Right ventricle myocardium superior (tissue), 1 donor: ENCODE measurements at places on chromosomes 2 and 18.

DNA sequence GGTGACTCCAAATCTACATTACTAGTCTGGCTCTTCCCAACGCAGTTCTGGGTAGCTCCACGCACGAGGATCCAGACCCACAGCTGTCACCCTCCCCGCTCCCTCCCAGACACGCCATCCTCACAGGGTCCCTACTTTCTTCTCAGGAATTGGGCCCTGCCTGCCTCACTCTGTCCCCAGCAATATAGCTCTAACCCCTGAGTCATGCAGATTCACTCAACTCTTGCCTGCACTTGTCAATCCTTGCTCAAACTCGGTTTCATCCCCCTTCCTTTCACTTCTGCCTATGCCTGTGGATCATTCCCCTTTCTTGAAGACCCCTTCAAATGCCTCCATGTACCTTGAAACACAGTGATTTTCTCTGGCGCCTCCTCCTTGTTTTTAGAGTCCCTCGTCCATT is 5.0 kb downstream of the ST8SIA5 start:
- DNase-seq, result no peak

DNA sequence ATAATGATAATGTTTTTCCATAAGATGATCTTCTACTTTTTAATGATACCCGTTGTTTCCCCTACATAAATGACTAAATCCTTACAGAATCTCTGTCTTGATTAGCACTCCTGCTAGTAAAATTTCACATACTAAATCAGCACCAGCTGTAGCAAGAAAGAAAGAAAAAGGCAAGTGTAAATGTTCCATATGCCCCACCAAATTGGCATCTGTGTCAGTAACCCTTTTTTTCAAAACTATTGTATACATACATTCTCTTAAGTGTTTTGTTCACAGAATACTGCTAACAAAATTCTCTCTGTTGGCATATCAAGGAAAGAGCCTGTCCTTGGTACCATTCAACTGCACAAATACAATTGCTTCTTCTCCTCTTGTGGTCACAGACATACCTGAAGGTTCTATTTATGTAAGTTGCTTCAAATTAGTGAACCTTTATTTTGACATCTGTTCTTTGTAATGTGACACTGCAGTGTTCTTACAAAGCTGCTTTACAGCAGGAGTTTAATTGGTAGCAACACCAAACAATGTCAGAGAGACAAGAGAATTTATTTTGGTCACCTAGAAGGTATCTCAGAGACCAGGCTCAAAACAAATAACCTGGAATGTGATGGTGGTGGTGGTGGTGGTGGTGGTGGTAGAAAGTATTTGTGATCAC is 641.9 kb downstream of the ZEB2 start:
- DNase-seq, result no peak

- DNase-seq, result no peak
Observed at GRCh38 chr2:64905338-64906024, 83.7 kb upstream of the SLC1A4 start.

- no peak for DNase-seq
Observed at GRCh38 chr18:58578321-58578720, 50.6 kb downstream of the ALPK2 start.
